NCI-H187 treated with DMSO at 0.1 percent for 48 hours (cell line): ENCODE measurements at places on chromosomes 3 and 15.

GRCh38 chr3:184645336-184645735, 66.5 kb downstream of the MAGEF1 start:
- DNase-seq = no peak

- DNase-seq = no peak
Measured at GRCh38 chr3:57646723-57647122, 46.2 kb downstream of the DENND6A start.

DNA sequence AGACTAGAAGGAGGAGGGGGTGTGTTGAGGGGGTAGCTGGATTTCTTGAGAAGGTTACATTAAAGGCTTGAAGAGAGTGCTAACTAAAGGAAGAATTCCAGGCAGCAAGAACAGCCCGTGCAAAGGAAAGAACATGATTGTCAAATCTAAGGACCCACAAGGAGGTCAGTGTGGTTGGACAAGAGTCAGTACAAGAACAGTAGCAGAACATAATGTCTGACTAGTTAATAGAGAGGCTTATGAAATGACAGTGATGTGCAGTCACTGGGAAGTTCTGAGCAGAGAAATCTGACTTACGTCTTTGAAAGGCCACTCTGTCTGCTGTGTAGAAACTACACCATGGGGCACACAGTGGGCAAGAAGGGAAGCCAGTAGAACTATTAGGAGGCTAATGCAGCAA, 19.8 kb upstream of the RBMS3 start:
- DNase-seq = no peak

GRCh38 chr3:124026516-124026915, 34.6 kb upstream of the ROPN1 start:
- no peak for DNase-seq

DNA sequence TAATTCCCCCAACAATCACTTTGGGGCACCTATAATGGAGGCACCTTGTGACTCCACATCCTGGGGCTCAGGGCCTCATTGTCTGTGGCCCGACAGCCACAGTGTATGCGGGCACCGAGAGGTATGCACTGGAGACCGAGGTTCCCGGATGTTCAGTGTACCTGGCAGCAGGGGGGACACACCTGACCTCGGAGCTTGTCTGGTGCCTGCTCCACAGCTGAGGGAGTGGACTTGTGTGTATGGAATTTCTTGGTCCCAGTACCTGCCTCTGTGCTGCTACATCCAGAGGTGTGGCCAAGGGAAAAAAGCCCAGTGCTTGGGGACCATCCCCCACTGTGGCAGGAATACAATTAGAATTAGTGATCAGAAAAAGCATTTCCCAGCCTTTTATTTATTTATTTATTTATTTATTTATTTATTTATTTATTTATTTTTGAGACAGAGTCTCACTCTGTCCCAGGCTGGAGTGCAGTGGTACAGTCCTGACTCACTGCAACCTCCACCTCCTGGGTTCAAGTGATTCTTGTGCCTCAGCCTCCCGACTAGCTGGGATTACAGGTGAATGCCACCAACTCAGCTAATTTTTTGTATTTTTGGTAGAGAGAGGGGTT, 8.8 kb upstream of the AEN start:
- no peak for DNase-seq

DNA sequence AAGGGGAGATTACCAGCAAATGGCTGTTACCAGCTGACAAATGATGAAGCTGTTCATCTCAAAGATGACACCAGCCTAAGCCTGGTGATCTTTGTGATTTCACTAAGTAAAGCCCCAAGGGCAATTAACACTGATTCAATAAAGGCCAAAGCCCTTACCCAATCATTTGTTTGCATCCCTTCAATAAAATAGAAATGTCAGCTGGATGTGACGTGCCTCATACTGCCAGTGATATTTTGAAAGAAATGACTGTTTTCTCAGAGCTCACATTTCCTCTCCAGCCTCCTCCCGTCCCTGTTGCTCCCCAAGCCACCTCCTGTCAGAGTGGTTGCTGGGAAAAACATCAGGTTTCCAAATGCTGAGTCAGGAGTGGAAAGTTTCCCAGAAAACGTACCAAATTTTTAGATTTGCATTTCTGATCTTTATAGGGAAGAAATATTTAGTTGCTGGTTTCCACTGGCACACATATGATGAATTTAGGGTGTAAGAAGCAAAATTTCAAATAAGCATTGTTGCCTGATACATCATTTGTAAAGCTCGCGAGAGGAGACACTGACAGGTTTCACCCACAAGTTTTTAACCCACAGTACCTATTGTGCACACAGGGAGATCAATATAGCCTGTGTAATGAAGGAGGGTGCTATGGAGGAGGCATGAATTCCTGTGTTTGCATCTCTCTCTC, 21.0 kb downstream of the C2CD4A start:
- no peak for DNase-seq

DNA sequence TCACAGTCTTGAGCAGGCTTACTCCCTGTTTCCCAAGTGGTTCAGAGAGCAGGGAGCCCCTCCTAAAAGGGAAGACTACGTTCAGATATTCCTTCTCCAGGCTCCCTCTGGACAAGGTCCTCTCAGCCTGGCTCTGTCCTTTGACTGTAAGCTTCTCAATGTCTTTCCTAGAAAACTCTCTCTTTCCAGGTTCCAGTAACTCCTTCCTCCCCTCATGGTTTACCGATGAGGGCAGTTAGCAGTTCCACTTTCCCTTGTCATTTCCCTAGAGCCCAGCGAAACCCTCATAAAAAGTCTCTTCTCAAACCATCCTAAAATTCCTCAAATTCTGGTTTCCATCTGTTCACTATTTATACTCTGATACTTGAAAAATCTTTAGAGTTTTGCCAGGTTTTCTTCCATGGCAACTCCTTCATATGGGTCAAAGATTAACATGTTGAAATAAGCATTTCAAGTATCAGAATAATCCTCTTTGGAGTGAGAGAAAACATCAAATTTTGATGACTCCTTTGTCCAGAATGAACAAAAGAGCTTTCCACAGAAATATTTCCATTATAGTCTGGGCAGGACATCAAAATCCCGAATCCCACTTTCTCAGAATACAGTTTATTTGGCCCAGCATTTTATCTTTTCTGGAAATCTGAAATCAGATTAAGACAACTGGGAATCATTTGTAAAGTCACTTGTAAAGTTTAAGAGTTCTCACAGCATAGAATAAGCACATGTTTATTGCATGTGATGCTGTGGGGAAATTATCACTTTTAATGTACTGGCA, 599.4 kb downstream of the UNC13C start:
- no peak for DNase-seq

DNA sequence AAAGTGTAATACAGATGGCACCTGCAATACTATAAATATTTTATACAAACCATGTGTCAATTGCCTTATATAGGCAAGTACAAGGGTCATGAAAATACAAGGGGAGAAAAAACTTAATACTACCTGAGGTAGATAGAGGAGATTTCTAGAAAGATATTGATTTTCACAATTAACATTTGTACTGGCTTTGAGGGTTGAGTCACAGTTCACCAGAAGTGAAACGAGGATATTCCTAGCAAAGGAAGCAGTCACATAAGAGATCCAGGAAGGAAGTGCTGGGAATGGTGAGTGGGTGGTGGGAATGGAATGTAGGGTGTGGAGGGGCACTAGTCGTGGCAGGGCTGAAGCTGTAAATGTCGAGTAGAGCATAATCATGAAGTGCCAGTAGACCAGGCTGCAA, 108.7 kb downstream of the P2RY1 start:
- DNase-seq = no peak
